Myocyte (in vitro differentiated cells): ENCODE measurements at places on chromosomes 2 and 18. TPM values are rescaled to one million over a fixed set of nuclear protein-coding genes. Genes with fewer than 3 reads are reported as not detected.

The CRYGC gene
- total RNA-seq = not detected in 2 replicates

The CCDC74B gene
- 3.5 and 9.8 TPM in 2 replicates for total RNA-seq

The LIPG gene
- 3.0 TPM in 2 replicates for total RNA-seq

The CIB4 gene
- total RNA-seq = not detected in 2 replicates

The ZNF521 gene
- total RNA-seq = 27.2 and 40.5 TPM in 2 replicates

The PSME4 gene
- 43.1 and 51.5 TPM in 2 replicates for total RNA-seq

The ASIC4 gene
- 0.29 and 0.31 TPM in 2 replicates for total RNA-seq

The XDH gene
- total RNA-seq = 0.32 and 0.52 TPM in 2 replicates

The DNAJC10 gene
- total RNA-seq = 49.1 and 57.7 TPM in 2 replicates

The NEU4 gene
- 3.2 and 30.5 TPM in 2 replicates for total RNA-seq

The CERKL gene
- not detected in 2 replicates for total RNA-seq

The GPR35 gene
- total RNA-seq = 0.56 and 1.7 TPM in 2 replicates
